ENCODE measurements at places on chromosomes 7 and 10.

GRCh38 chr10:62577666-62578291 is 203.6 kb downstream of the ZNF365 start:
- DNase-seq = no peak

DNA sequence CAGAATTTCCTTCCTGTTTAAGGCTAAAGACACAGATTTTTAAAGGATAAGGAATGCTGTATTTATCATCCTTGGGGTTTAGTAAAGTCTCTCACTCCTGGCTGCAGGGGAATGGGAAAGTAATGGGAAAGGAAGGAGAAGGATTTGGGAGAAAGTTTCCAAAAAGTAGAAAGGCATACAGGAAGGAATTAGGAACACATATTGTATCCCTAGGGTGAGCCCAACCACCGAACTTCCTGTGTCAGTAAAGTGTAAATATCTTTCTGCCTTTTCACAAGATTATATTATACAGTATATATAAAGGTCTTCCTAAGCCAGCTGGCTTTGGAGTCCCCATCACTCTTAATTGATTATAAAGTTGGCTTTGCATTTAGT is 12.0 kb upstream of the UBE2D1 start:
- no peak for DNase-seq

- peak; percentile 63 for DNase-seq
These were observed 37.3 kb upstream of the TPST1 start for GRCh38 chr7:66167773-66168387.

DNA sequence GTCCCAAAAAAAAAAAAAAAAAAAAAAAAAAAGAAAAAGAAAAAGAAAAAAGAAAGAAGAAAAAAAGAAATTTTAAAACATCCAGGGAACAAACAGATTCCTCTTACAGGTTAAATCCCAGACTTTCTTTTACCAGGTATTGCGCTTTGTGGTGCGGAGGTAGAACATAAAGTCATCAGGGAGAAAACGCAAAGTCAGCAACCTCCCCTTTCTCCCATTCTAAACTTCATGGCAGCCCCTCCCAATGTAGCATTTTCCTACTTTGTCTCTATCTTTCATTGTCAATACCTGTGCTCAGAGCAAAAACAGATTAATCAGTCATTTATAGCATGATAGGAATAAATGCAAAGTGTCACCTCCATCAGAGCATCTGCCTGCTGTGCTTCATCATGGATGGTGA is 299.7 kb downstream of the SFMBT2 start:
- DNase-seq = no peak

- no peak for DNase-seq
These were observed 17.1 kb downstream of the KCNK18 start for GRCh38 chr10:117214401-117214800.

DNA sequence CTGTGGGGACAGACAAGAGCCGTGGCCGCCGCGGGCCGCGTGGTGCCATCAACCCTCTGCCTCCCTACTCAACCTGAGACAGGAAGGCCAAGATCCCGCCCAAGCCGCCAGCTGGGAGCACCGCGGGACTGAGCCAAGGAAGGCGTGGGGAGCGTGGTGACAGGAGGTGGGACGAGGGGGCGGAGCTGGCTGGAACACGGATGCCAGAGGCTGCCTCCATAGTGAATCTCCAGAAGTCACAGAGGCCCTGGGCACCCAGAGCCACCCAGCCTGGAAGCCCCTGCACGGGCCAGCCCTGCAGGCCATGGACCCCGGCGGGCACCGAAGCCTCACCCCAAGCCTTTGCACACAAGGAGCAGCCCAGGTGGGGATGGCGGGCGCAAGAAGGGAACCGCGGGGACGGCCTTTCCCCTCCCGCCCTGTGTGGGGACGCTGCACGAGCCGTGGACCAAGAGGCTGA is 18.1 kb upstream of the DPYSL4 start:
- DNase-seq = no peak

GRCh38 chr10:20089879-20090278 is 273.6 kb downstream of the PLXDC2 start:
- no peak for DNase-seq

DNA sequence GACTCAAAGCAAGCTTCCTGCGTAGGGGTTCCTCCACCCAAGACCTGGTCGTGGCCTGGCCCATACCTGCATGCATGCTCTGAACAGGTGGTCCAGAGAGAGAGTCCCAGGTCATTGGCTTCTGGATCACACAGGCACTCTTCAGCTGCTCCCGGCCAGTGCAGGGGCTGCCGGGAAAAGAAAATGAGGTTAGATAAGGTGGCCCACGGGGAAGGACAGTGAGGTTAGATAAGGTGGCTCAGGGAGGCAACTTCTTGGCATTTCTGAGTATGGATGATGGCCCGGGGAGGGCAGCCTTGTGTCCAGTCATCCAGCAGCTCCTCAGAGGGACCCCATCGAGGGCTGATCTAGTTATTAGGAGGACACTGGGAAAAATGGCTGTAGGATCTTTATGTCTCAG is 87.4 kb downstream of the FRMPD2 start:
- DNase-seq = no peak

- DNase-seq = no peak
These were observed 3.0 kb downstream of the TBATA start for GRCh38 chr10:70782086-70782745.

GRCh38 chr10:110724116-110724921 is 80.2 kb downstream of the RBM20 start:
- DNase-seq = no peak

DNA sequence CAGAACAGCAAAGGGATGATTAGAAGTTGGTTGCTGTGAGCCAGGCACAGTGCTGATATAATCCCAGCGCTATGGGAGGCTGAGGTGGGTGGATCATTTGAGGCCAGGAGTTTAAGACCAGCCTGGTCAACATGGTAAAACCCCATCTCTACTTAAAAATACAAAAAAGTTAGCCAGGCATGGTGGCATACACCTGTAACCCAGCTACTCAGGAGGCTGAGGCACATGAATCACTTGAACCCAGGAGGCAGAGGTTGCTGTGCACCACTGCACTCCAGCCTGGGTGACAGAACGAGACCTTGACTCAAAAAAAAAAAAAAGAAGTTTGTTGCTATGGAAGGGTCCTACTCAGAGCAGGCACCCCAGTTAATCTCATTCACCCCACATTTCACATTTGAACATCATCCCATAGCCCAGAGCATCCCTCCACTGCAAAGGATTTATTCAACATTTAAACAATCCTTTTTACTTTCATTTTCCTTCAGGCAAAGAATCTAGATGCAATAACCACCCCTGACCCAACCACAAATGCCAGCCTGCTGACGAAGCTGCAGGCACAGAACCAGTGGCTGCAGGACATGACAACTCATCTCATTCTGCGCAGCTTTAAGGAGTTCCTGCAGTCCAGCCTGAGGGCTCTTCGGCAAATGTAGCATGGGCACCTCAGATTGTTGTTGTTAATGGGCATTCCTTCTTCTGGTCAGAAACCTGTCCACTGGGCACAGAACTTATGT is 4.1 kb downstream of the IL6 start:
- no peak for DNase-seq

DNA sequence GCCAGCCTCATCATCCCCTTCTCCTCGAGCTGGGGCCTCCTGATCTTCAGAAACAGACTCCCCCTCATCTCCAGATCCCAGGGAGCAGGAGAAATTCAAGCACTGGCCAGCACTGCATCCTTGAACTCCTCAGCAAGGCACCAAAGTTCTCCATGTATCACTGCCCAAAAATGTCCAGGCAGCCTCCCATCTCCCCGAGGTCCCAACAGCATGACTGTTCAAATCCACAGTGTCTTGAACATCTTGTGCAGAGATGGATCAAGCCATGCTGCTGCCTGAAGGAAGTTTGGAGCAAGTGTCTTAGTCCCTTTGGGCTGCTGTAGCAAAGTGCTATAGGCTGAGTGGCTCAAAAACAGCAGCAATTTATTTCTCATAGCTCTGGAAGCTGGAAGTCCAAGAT is 115.5 kb upstream of the GALNT17 start:
- no peak for DNase-seq

DNA sequence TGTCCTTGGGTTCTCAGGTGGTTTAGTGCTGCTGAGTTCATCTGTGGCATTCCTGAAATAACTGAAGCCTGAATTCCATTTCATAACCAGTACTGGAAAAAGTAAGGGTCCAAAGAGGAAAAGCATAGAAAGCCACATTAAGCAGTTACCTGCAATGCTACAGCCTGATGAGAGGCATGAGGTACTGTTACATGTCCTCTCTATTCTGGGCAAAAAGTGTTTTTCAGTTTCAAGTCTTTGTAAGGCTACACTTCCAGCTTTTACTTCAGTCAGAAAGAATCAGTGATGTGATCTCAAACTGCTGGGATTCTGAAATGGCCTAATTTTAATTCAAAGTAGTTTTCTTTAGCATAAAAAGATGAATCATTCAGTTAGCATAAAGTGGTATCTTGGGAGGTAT is 369.5 kb downstream of the PHF14 start:
- no peak for DNase-seq

DNA sequence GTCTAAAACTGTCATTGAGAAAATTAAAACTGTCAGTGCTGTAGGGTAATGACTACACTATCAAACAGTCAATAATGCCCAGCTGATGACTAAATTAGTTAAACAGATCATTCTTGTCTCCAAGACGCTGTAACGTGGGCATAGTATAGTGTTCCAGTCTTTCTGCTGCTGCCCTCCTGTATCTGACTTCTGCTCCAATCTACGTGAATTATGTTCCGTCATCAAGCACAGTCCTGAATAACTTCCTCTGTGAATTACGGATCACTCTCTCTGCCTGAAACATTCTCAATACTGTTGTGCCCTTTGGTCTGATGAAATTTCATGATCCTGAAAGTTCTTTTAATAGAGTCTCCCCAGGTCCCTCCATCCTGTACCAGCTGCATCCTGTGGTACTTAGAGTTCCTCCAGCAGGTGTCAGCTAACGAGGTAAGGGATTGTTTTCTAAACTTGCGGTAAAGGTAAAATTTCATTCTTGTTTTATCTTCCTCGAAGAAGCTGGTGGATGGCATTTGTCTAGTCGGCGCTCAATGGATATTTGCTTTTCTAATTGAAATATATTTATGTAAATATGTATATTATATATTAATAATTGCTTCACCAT is 393.5 kb upstream of the ADARB2 start:
- DNase-seq = no peak

GRCh38 chr7:70314221-70314620 is 715.9 kb downstream of the AUTS2 start:
- no peak for DNase-seq

DNA sequence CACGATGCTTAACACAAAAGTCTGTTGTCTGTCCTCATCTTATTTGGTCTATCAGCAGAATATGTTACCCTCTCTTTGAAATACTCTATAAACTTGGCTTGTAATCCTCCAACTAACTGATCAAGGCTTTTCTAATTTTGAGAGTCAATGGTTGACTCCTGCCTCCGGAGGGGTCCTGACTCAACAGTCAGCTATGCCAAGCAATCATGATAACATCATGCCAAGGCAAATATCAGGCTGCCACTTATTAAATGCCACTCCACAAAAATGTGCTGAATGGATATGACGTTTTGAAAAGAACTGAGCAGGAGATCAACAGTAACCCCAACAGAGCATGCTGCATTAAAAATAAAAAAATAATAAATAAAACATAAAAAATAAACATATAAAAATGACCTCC is 116.1 kb downstream of the PARD3 start:
- DNase-seq = no peak

DNA sequence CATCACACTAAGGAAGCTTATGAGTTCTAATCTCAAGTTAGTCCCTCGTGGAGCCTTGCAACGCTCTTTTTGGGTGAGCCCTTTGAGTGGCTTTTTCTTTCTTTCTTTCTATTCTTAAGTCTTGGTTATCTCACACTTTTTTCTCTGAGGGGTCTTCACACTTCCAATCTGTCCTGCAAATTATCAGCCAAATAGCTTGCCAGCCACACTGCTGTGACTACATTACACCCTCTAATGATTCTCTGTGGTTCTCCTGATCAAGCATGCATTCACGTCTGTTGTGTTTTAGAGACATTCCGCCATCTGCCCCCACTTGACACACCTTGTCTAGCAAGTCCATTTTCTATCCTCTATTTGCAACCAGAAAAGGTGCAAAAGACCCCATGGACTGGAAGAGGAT is 340.2 kb downstream of the THSD7A start:
- no peak for DNase-seq

GRCh38 chr10:103671126-103671895 is 177.8 kb downstream of the NEURL1 start:
- DNase-seq = no peak

DNA sequence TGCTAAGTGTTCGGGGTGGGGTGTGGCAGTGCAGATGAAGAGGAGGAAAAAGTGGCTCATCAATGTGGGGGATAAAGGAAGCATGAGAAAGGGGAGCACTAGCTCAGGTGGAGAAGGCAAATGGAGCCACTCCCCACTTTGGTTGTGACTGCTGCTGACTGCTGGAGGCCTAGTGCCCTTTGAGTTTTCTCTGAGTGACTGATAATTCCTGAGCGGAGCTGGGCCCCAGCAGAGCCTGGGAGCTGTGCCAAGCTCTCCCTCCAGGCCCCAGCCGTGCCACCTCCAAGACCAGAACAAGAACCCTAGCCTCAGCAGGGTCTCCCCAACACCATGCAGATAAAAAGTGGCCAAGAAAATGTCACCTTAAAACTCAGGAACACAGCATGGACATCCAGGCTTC is 9.7 kb upstream of the RASSF4 start:
- DNase-seq = peak; percentile 64

- DNase-seq = peak; percentile 83
These were observed 188.5 kb downstream of the ZMYND11 start for GRCh38 chr10:323651-324293.

- DNase-seq = no peak
These were observed 80.9 kb upstream of the CDK6 start for GRCh38 chr7:92917230-92917629.

DNA sequence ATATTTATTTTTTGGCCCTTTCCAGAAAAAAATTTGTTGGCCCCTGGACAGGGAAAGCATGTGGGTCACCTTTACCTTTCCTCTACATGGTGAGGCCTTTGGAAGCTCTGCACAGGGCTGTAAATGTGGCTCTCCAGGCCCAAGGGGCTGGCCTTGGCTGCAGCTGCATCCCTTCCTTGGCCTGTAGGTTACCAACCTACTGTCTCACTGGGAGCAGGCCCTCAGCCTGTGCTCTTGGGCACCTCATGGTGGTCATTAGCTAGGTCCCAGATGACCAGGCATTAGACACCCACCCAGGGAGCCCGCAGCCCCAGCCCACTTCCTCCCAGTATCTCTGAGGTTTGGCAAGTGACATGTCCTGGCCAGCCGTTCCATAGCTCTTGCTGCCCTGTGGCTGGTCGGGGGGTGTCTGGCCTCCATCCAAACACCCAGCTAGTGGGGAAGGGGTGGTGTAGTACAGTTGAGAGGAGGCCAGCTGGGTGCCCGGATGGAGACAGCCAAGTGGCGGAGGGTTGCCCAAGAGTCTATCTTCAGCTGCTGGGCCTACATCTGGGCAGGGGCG is 7.1 kb upstream of the CPA5 start:
- no peak for DNase-seq

GRCh38 chr10:13092291-13093102 is 7.5 kb upstream of the OPTN start:
- peak; percentile 65 for DNase-seq

GRCh38 chr7:146423446-146423845 is 306.8 kb downstream of the CNTNAP2 start:
- DNase-seq = no peak

Data from stomach (tissue), 19 donors.